ENCODE measurements at places on chromosomes 2 and 18.

DNA sequence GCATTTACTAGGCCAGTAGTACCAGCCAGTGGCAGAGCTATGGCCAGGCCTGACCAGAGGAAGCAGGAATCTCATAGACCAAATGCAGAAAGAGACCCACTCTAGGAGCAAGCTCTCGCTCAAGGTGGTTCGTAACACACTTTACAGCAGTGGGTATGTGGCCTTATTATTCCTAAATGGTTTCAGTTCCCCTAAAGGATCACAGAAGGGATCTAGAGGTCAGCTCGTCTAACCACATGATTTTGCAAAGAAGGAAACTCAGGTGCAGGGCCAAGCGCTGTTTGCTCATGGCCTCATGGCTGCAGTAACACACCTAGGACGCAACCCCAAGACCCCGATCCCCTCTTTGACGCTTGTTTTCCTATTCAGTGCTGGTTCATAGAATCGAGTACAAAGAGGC, 65.5 kb upstream of the ATG16L1 start:
- DNase-seq, result no peak

GRCh38 chr18:31555971-31556747, 35.5 kb upstream of the TTR start:
- no peak for DNase-seq

DNA sequence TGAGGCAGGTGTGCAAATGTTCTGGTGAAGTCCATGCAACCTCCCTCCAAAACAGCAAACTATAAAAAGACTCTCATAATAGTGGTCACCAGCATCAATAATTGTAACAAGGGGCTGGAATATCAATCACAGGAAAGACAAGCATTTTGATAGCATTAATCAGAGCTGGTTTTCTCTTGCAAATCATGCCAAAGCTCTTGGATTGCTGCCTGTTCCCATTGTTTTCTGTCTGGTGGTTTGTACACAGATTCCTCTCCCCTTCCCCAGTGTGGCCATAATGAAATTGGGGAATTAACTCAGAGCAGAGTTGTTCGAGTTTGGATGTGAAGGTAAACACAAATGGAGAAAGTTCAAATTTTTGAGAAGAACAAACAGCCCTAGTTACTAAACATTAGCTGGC, 134.2 kb downstream of the CDCA7 start:
- DNase-seq, result no peak

DNA sequence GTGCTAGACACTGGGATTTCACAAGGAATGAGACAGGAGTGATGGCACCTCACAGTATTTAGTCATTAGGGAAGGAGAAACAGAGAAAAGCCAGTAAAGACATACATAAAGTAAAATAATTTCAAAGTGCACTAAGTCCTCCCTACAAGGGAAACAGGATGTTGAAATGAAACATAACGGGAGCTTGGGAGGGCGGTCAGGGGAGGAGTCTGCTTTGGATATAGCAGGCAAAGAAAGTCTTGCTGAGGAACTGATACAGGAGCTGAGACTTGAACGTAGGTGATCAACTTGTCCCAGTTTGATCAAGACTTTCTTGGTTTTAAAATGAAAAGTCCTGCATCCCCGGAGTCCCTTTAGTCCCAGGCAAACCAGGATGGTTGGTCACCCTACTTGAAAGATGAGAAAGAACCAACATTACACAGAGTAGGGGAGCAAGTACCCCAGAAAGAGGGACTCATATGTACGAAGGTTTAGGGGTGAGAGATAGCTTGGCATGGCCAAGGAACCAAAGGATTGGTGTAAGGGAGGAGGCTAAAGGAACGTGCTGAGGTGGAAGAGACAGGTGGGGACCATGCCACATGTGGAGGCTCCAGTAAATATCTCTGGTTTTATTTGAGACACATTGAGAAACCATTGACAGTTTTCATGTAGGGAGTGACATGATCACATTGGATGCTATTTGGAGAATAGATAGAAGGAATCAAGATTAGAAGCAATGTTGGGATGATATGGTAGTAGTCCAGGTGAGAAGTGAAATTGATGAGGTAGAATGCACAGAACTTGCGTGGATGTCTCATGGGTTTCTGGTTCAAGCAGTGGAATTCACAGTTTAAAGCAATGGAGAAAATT, 28.4 kb downstream of the FBXO48 start:
- DNase-seq, result no peak

- DNase-seq, result no peak
Measured at GRCh38 chr2:135840601-135841000, 3.6 kb upstream of the LCT start.

DNA sequence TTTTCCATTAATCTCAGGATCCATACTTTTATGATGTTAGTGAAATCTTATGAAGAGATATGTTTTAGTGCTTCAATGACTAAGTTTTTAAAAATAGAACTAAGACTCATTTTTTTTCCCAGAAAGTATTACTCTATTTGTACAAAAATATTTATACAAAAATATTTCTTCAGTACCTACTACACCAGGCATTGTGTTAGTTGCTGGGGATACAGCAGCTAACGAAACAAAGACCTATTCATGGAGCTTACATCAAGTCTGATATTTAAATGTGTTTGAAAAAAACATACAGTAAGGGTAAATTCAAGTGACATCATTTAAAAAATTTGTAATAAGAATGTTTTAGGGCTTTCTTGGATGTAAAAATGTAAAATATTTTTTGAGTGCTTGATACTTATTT, 11.6 kb downstream of the VAPA start:
- no peak for DNase-seq

DNA sequence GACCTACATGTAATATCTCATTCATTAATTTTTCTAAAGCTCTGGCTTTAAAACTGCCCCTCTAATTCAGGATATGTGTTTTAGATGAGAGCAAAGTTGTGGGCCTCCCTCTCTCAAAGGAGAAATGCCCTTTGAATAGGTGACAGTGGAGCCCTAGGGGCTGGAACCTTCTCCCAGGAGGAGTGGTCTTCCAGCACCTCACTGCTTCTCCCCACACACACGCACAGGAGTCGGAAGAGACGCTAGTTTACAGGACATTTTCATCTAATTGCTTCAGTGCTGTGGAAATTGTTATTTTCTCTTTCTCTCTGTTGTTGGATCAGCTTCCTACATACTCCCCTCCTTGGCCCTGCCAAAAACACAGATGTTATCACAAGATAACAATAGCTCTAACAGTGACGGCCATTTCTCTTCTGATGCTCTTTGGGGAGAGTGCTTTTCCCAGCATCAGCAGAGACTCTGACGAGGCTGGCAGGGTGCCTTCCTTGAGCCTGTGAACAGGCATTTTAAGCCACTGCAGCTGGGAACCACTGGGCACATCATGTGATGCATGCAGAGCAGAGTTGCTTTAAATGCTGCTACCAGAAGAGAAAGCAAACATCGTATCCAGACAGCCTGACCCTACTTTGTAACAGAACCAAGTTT, 209.4 kb upstream of the SP5 start:
- no peak for DNase-seq

GRCh38 chr2:31219131-31219969, 2.0 kb upstream of the CAPN14 start:
- no peak for DNase-seq

- no peak for DNase-seq
Measured at GRCh38 chr2:27241761-27242613, 20.9 kb downstream of the SLC30A3 start.

DNA sequence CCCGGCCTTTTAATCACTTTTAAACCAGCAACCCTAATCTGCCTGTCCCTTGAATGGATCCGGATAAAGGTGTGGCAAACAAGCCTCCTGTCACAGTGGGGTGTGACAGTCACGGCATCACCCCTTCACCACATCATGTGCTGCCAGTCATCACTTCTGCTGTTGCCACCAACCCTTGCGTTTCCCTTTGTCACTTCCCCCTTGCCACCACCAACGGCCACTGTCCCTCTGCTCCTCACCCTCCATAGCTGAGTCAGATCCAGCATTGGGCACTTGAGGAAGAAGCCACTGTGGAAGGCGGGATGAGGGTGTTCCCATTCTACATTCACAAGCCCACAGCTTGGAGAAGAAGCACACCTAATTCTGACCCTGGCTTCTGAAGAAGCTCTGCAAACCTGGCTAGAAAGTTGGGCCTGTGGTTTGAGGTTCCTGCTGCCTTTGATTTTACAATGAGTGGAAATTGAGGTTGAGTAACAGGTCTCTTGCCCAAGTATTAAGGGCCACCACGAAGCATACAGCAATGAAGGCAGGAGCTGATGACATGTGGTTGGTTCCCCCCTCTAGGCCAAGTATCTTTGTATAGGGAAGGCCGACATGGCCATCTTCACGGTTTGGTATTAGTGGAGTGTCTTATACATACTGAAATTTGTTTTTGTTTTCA, 22.9 kb upstream of the DARS1 start:
- peak; percentile 6 for DNase-seq

DNA sequence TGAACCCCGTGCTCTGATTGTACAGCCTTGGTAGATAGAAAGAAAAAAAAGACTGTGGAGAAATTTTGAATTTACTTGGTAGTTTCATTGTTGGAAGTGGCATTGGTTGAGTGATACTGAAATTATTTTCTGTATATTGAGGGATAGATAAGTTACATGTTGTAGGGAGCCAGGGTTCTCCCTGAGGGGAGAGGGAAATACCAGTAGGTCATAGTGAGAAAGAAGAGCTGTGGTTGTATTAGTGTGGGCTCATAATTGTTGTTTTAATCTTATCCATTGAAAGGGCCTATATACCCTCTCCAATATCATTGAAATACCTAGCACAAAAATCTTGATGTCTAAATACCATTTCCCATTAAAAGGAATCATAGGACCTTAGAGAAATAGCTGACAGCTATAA, 16.9 kb upstream of the RAB31 start:
- DNase-seq, result no peak

- DNase-seq, result peak; percentile 13
Measured at GRCh38 chr2:224038049-224038829, 847 bp downstream of the SERPINE2 start.

GRCh38 chr2:190378880-190379237, 29.3 kb upstream of the MFSD6 start:
- no peak for DNase-seq

DNA sequence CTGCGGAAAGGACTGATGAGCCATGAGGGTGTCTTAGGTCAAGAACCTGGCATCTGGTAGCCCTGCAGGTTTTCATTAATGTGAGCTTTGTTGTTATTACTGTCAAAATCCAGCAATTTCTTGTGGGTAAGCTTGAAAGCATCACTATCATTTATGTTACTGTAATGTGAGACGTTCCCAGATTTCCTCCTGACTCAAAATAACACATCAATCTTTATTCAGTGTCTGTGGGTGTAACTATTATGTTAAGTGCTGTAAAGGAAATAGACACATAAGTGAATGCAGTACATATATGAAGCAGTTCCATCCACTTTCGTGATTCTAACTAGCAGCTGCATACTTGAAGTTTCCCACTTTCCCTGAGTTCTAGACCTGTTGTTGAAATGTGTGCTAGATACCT, 89.8 kb downstream of the FHOD3 start:
- no peak for DNase-seq

DNA sequence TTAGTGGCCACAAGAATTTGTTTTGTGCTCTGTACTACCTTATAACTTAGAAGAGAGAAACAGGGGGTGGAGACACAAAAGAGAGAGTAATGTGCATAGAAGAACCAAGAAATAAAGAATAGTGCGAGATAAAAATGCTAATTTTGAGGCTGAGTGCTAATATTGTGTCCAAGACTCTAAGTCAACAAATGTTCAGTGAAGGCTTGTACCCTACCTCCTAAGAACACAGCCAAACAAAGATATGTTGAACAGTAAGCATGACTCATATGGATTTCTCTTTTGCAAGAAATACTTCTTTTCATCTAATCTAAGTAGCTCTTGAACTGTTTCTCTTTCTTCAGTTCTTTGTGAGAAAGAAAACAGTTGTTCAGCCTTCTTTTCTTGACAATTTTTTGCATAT, 45.2 kb downstream of the GAREM1 start:
- DNase-seq, result no peak

DNA sequence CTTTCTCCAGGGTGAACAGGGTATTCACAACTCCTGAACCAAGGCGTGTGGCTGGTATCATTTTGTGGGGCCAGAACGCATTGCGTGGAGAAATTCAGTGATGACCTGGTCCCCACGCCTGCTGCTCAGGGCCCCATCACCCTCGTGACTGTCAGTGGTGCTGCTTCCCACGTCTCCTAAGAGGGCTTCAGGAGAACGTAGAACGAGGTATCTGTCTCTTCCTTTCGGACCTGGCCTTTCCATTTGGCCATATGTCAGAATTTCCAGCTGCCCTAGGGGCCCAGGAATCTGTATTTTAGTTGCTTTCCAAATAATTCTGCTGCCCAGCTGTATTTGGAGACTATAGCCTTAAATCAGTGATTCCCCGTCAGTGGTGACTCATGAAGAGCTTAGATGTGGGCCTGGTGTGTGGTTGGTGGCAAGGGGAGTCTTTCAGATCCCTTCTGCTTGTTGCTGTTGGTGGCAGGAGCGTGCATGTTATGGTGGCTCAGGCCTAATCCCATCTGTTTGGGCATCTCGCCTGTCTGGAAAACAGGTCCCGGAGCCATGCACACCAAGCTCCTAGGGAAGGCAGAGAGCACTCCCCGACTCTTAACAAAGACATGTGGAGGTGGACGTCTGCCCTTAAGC, 56.4 kb downstream of the NPAS2 start:
- peak; percentile 12 for DNase-seq

DNA sequence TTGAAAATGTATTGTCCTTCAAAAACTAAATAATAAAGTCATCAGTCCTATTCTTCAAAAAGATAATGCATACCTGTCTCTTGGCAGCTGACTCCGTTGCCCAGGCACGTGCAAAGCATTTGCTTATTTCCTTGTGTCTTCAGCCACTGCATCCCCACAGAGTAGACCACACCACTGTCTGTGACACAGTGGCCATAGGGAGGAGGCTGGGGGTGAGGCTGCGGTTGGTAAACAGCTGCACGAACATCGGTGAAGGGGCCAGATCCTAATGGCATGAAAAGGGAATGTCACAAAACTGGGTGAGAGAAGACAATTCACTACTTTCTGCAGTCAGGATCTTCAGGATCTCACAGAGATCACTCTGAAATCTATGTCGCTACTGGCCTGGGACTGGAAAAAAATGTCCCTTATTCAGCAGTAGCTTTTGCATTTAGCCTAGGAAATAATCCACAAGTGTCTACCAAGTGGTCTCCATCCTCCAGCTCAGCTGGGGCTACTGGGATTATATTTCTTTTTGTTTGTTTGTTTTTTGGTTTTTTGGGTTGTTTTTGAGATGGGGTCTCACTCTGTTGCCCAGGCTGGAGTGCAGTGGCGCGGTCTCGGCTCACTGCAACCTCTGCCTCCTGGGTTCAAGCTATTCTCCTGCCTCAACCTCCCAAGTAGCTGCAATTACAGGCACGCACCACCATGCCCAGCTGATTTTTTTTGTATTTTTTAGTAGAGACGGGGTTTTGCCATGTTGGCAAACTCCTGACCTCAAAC, 10.7 kb downstream of the FN1 start:
- DNase-seq, result no peak

- DNase-seq, result no peak
Measured at GRCh38 chr2:72211350-72211749, 63.7 kb upstream of the CYP26B1 start.

DNA sequence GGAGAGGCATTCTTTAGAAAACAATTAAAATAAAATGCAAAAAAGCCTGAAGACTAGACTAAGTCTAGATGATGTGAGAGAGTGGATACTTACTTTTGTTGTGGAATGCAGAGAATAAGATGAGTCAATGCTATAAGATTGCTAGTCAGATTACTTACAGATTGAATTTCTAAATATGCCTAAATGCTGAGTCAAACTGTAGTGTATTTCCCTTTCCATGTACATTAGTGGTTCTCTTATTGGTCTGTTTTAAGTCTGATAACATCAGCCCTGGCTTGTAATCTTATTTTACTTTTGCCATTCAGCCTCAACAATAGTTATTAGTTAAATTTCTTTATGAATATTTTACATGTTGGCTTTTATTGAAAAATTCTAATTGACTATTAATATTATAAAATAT, 702.7 kb downstream of the SOCS6 start:
- DNase-seq, result no peak

All from activated CD4-positive, alpha-beta T cell treated with anti-CD3 and anti-CD28 coated beads, Interleukin-2, amount 50 U/mL, for 24 hours (primary cell).